Pericardium fibroblast (primary cell): ENCODE measurements at places on chromosomes 2 and 18. TPM values are rescaled to one million over a fixed set of nuclear protein-coding genes. Genes with fewer than 3 reads are reported as not detected.

SERPINB3 gene
- total RNA-seq = not detected in 2 replicates

CNGA3 gene
- total RNA-seq = not detected in 2 replicates

UBE2F gene
- total RNA-seq = 95.8 and 116 TPM in 2 replicates

C2orf66 gene
- total RNA-seq = not detected in 2 replicates

C2orf78 gene
- not detected in 2 replicates for total RNA-seq

CYBRD1 gene
- 309 and 338 TPM in 2 replicates for total RNA-seq

REG3A gene
- total RNA-seq = not detected in 2 replicates

G6PC2 gene
- not detected in 2 replicates for total RNA-seq

FZD7 gene
- 10.3 and 17.1 TPM in 2 replicates for total RNA-seq

SGPP2 gene
- total RNA-seq = not detected in 2 replicates

KCNG2 gene
- 0.47 and 2.2 TPM in 2 replicates for total RNA-seq

SPEG gene
- total RNA-seq = 22.5 and 32.4 TPM in 2 replicates

GRB14 gene
- 1.4 and 2.3 TPM in 2 replicates for total RNA-seq

MOGAT1 gene
- total RNA-seq = not detected in 2 replicates

POTEC gene
- total RNA-seq = not detected in 2 replicates

CXCR2 gene
- total RNA-seq = not detected in 2 replicates

SS18 gene
- total RNA-seq = 64.8 and 76.4 TPM in 2 replicates

CRYBA2 gene
- total RNA-seq = not detected in 2 replicates

IL37 gene
- not detected in 2 replicates for total RNA-seq

IL36B gene
- not detected in 2 replicates for total RNA-seq

HNMT gene
- 17.0 and 39.7 TPM in 2 replicates for total RNA-seq

FSHR gene
- total RNA-seq = not detected in 2 replicates

PER2 gene
- total RNA-seq = 0.68 and 3.0 TPM in 2 replicates

NPAS2 gene
- total RNA-seq = 12.6 and 37.3 TPM in 2 replicates

KIF5C gene
- 0.34 TPM in 1 of 2 replicates, not detected in the other for total RNA-seq
